ENCODE measurements at places on chromosomes 13 and 19.

DNA sequence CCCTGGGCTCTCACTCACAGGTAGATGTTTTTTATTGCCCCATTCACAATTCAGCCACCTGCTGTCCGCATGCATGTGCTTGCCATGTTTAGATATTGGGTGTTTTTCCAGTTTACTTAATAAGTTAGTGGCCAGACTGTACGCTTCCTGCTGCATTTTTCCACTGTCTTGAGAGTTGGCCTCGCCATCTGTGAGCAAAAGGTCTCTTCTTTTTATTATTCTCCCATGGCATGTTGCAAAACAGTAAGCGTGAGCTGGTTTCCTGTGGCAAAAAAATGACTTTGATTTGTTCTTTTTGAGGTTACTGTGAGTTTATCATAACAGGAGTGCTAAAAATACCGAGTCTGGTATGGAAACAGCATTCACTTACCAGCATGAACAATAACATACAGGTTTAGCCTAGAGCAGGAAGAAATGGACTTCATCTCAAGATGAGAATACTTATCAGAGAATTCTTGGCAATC is 46.0 kb downstream of the SAE1 start:
- no peak for DNase-seq

DNA sequence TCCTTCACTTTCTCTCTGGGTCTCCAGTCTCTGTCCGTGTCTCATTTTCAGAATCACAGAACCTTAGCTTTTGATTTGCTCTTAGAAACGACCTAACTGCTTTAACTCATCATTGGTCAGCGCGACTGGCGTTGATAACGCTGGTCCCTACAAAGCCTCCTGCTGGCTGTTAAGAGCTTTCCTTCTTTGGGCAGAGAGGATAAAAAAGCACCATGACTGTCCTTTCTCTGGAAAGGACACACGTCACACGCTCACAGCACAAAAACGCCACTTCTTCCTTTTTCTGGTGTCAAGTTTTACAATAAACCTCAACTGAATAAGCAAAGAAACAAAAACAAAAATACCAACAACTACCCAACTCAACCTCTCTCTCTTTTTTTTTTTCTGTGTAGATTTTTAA is 1.7 kb upstream of the KLK12 start:
- DNase-seq, result no peak

GRCh38 chr13:113129921-113130750 is 7.5 kb downstream of the F10 start:
- DNase-seq, result no peak

DNA sequence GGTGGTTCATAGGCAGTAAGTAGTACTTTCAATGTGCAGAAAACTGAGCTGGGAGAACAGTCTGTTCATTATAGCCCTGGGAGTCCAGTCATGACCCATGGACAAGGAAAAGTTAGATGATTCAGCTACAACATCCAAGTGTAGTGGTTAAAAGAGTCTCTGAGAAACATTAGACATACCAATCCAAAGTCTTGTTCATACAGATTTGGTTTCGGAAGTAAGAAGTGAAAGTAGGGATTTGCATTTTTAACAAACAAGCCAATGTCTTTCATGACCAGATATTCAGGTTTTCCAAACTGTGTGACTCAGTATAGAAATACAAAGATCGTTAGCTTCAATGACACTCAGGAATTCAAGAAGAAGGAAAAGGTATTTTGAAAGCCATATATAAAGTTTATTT is 345.3 kb downstream of the SLITRK1 start:
- DNase-seq, result no peak

DNA sequence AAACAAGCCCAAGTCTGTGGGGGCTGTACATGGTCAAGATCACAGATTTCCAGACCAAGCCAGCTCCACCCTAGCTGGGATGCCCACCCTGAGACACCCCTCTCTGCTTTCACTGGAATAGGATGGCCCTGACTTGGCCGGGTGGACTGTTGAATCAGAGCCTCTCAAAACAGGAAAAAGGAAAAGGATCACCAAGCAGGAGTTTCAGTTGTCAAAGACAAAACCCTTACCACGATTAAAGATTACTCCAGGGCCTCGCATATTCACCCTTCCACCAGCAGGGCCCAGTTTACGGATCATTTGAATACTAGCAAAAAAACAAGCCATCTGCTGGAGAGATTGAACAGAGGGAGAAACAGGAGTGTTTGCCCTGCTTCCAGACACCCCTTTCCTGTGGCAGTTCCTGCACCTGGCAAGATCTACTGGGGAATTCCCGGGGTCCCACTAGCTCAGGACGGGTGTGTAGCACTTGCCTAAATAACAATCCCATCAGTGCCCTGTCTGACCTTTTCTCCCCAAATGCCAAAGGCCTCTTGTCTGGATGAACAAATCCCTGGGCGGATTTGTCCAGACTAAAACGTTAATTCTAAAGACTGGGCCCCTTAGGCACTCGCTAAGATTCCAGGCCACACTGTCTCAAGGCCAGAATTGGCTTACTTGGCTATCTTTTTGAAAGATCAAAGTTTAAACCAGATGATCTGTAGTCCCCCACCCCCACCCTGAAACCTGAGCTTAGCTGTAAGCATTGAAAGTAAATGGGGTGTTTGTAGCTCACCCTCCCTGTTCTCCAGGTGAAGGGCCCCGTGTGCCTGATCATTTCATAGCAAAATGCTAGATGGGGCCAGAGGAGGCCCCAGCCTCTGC is 38.4 kb downstream of the ACTN4 start:
- peak; percentile 12 for DNase-seq

DNA sequence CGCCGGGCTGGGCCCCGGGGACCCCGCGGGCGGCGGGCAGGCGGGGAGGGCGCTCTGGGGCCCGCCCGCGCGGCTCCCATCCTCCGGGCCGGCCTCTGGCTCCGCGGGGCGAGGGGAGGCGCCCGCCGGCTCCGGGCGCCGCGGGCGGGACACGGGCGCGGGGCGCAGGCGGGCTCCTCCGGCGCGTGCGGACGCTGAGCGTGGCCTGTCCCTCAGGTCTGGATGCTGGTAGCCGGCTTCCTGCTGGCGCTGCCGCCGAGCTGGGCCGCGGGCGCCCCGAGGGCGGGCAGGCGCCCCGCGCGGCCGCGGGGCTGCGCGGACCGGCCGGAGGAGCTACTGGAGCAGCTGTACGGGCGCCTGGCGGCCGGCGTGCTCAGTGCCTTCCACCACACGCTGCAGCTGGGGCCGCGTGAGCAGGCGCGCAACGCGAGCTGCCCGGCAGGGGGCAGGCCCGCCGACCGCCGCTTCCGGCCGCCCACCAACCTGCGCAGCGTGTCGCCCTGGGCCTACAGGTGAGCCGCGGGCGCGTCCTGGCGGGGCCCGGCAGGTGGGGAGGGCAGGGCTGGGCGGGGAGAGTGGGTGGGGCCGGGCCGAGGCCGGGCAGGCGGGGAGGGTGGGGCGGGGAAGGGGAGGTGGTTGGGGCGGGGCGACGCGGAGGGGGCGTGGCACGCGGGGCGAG is 420 bp downstream of the IL17D start:
- DNase-seq, result peak; percentile 80

GRCh38 chr19:42270346-42271044 is 1.4 kb downstream of the CIC start:
- DNase-seq, result no peak

GRCh38 chr19:38430931-38431330 is 2.6 kb upstream of the RYR1 start:
- DNase-seq, result no peak

- peak; percentile 72 for DNase-seq
These were observed 635 bp upstream of the NBEA start for GRCh38 chr13:34941436-34941834.

DNA sequence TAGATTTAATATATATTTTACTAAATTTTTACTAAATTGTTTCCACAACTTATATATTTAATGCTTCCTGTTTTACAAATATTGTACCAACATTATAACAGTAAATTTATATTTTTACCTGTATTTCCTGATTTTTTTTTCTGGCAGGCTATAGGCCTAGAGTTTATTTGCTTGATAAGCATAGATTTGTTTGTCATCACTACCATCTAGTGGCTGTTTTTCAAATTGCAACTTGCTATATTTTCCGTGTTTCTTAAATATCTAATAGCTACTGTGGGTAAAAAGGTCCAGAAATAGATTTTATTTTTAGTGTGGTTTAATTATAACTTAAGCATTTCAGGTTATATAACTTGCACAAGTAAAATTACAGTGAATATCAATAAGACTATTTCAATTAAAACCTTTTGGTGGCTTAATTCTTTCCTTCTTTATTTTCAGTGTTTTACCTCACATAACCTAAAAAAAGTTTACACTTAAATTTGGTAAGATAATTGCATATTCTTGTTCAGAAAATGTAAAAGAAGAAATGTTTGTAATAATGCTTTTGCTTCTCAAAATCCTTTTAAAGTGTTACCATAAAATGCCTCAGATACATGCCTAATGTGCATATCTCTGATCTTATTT is 60.6 kb downstream of the NDFIP2 start:
- peak; percentile 62 for DNase-seq

DNA sequence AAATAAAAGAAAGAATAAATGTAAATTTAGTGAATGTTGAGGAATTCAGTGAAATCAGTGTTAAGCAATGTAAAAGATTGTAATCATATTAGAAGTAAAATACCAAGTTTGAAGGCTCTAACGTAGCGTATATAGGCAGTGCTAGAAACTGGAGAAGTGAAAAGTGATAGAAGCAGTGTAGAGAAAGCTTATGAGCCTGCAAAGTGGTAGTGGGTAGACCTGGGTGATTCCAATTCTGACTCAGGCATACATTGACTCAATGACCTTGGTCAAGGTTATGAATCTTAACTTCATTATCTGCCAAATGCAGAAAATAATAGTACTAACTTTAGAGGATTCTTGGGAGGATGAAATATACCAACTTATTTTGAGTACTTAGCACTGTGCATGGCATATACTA is 4.1 kb downstream of the SLC10A2 start:
- DNase-seq, result no peak

DNA sequence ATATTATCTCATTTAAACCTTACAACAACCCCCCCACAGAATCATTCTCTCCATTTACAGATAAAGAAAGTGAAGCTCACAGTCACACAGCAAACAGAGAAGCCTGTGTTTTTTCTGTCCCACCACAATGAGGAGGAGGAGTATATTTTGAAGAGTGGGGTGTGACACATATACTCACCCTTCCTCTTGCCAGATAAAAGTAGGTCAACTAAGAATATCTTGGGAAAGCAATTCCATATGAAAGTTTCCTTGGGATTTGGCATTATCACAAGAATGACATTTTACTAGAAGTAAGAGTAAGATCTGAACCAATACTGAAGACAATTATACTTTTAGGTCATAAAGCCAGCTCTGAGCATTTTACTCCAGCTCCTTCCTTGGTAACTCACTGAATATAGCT is 287.5 kb upstream of the HTR2A start:
- DNase-seq, result no peak

Data from NCI-H526 treated with DMSO at 0.1 percent for 48 hours (cell line).